Fibroblast of the conjunctiva (primary cell): ENCODE measurements at places on chromosomes 7 and 10.
A peak's percentile ranks its signal among the peaks of the same experiment; 100 is the strongest.

DNA sequence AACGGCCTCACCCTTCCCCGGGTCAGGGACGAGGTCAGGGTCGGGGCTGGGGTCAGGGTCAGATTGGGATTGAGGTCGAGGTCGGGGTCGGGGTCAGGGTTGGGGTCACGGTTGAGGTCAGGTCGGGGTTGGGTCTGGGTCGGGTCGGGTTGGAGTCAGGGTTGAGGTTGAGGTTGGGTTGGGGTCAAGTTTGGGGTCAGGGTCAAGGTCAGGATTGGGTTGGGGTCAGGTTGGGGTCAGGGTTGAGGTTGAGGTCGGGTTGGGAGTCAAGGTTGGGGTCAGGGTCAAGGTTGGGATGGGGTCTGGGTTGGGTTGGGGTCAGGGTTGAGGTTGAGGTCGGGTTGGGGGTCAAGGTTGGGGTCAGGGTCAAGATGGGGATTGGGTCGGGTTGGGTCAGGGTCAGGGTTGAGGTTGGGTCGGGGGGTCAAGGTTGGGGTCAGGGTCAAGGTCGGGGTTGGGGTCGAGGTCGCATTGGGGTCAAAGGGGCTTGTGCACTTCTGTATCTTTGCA, 131.4 kb downstream of the VIPR2 start:
- no peak for DNase-seq

- DNase-seq = no peak
Measured at GRCh38 chr7:156927571-156928405, 21.7 kb upstream of the NOM1 start.

DNA sequence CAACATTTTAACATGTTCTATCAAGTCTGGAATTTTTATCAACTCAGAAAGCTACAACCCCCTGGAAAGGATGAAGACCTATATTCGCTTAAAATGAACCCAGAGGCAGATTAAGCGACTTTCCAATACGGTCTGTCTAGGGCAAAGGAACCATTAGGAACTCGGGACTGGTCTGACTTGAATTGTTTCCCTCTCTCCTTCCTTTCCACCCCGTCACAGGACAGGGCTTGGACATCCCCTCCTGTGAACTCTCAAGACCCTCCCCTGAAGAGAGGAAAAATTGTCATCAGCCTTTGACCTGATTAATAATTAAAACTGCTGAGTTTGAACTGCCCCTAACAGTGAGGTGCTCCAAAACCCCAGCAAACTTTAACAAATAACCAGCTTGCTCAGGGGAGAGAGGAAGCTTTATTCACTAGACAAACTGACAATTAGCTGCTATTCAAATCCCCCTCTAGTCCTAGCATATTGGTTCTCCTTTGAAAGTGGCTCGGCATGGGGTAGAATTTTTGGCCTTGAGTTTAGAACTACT, 22.6 kb upstream of the SLF2 start:
- no peak for DNase-seq

GRCh38 chr7:48161407-48162125, 9.7 kb upstream of the ABCA13 start:
- no peak for DNase-seq

- no peak for DNase-seq
Measured at GRCh38 chr7:97285348-97285747, 167.8 kb downstream of the SDHAF3 start.

- DNase-seq = no peak
Measured at GRCh38 chr10:130138479-130138866, 2.3 kb downstream of the GLRX3 start.

DNA sequence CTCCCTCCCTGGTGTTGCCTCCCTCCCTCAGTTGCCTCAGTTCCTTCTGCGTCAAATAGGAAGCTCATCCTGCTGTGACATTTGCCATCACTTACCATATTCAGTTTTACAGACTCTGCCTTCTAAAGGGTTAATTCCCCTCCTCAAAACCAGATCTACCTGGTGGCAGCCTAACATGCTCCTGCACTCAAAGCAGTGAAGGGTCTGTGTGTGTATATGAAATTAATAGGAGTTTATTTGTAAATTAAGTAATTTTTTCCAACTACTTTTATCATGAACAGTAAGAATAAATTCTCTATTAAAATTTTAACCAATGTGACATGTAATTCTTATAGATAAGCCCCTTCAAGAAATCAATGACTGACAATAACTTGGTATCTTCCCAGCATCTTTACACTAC, 158.6 kb upstream of the INSYN2A start:
- DNase-seq = no peak

DNA sequence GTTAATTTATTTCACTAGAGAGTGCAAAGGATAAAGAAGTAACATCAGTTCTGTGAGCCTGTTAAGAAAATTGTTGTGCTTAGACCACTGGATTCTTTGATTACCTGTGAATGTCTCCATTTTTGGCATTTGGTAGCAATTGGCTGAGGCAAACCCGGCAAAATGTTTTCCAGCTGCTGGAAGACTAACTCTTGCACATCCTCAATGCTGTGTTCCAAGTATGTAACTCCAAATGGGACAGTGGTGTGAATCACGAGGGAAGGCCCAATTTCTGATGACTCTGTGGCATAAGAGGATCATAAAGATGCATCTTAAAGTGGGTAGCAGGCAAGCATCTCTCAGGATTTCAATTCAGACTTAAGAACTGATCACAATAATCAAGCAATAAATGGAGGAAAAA, 268.8 kb downstream of the RNLS start:
- DNase-seq = no peak

GRCh38 chr7:112135815-112136214, 70.4 kb downstream of the DOCK4 start:
- no peak for DNase-seq

DNA sequence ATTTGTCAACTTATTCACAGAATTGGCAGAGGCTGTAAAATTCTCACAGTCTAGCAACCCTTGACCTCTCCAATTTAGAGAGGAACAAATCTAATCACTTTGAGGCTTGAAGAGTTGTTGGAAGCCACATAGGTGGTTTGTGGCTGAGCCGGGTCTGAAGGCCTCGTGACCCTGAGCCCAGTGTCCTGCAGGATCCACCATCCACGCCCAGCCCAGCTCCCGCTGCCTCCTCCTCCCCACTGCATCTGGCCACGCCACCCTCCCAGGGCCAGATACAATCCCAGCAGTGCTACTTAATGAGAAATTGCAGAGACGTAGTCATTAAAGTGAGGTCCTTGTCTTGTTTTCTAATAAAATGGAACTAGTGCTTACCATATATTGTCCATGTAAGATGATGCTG, 81.4 kb upstream of the SHH start:
- no peak for DNase-seq

DNA sequence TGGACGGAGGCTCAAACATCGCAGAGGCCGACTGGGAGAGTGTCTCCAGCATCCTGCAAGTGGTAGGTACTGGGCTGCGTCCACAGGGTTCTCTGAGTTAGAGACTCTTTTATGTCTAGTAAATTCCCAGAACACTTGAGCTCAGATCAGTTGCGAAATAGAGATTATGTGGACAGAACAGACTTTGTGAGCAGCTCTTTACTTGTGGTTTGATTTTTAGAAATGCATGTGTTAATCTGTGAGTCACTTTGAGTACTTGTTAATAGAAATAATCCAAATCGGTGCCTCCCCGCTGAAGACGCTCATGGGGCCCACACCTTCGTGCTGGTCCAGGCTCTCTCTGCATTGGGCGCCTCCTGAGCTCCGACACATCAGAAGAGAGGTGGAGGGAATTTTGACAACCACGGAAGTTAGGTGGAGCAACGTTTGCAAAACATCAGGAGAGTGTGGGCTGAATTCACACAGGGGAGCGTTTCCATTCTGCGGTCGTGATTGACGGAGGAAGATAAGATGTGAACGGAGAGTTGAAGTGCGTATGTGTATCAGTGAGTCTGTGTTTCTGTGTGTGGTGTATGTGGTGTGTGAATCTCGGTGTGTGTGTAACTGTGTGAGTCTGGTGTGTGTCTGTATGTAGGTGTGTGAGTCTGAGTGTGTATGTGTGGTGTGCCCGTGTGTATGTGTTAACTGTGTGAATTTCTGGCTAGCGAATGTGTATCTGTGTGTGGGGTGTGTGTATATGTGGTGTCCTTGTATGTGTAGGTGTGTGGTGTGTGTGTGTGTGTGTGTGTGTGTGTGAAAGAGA, 32.1 kb downstream of the PFKP start:
- DNase-seq = peak; percentile 53

GRCh38 chr10:88960802-88961201, 8.2 kb upstream of the ACTA2 start:
- DNase-seq = no peak

DNA sequence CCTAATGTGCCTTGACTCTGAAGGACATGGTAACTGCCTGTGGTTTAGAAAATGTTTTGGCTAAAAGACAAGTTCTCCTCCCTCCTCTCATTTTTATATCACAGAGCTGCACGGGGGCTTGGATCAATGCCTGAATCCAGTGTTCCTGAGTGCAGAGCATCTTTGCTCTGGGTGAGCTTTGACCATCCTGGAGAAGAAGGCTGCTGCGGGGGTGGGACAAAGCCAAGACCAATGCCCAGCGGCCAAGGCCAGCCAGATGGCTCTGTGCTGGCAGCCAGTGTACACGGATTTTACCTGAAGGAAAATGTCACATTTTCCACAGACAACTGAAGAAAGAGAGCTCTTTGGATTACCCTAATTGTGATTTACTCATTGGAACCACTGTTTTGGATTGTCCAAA, 102.0 kb upstream of the TARP start:
- DNase-seq = no peak

DNA sequence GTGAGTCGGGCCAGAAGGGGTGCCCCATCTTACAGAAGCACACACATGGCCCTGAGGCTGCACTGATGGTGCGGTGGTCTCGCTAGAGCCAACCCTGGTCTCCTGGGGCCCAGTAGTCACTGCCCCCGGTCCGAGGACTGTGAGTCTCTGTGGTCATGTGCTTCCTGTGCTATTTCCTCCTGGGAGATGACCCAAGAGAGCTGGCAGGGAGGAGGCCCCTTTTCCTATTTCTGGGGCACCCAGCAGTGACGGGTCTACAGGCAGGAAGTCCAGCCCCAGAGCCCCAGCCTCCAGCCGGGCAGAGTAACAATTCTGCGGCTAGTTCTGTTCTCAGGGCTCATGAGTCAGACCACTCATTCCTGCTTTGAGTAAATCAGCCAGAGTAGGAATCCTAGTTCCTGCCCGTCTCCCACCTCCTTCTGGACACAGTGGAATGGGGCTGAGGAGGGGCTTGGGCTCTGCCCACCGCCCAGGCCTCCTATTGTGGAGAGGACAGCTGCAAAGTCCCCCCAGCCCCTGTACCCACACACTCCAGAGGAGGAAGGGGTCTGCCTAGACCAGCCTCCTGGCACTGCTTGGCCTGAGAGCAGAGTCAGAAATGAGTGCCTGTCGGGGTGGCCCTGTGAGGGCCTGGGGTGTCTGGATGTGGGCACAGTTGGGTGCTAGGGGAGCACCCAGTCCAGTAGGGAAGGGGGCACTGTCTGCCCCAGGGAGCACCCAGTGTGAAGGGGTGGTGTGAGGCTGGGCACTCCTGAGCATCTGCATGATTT, 80.5 kb upstream of the PPIF start:
- peak; percentile 63 for DNase-seq

- DNase-seq = no peak
Measured at GRCh38 chr10:819326-819725, 112.2 kb downstream of the LARP4B start.

GRCh38 chr10:118970770-118971169, 58.7 kb upstream of the NANOS1 start:
- DNase-seq = no peak

- DNase-seq = no peak
Measured at GRCh38 chr7:140521421-140521820, 42.1 kb upstream of the MKRN1 start.

GRCh38 chr10:52597189-52597863, 175.3 kb downstream of the MBL2 start:
- no peak for DNase-seq

DNA sequence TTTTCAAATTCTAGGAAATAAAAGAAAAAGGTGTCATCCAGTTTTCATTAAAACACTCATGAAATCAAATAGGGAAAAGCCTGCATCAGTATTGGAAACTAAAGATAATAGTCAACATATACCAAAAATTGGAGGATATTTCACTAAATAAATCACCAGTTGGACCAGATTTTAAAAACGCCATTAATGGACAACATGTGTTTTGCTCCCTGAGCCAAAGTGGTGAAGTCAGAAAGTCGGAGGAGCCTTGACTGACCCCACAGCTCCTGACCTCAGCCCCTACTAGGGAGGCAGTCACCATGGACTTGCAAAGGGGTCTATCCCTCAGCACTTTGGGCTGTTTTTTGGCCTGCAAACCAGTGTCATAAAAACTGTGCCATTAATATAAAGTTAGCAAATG, 98.3 kb upstream of the SEC61G start:
- DNase-seq = no peak

- DNase-seq = no peak
Measured at GRCh38 chr10:36171556-36171952, 529.5 kb upstream of the FZD8 start.

DNA sequence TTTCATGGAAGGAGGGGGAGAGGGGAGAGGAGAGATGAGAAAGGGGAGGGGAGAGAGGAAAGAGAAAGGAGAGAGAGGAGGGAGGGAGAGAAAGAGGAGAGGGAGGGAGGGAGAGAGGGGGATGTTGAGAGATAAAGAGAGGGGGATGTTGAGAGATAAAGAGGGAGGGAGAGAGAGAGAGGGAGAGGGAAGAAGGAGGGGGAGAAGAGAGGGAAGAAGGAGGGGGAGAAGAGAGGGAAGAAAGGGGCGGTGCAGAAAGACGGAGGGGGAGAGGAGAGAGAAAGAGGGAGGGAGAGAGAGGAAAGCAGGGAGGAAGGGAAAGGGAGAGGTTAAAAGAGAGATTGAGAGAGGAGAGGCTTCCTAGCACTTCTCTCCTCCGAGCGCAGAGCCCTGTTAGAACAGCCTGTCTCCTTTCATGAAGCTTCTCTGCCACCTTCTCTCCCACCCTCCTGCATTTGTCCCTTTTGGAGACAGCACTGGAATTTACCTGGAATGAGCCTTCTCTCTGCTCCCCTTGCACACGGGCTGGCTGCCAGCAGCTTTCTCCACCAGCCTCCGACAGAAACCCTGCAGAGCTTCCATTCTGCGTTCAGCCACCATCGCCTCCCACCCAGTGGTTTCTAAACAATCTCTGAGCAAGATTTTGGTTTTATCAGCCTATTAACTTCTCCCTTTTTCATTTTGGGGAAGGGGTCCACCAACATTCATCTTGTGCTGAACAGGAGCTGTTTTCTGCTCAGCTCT, 74.0 kb upstream of the CARD11 start:
- no peak for DNase-seq

DNA sequence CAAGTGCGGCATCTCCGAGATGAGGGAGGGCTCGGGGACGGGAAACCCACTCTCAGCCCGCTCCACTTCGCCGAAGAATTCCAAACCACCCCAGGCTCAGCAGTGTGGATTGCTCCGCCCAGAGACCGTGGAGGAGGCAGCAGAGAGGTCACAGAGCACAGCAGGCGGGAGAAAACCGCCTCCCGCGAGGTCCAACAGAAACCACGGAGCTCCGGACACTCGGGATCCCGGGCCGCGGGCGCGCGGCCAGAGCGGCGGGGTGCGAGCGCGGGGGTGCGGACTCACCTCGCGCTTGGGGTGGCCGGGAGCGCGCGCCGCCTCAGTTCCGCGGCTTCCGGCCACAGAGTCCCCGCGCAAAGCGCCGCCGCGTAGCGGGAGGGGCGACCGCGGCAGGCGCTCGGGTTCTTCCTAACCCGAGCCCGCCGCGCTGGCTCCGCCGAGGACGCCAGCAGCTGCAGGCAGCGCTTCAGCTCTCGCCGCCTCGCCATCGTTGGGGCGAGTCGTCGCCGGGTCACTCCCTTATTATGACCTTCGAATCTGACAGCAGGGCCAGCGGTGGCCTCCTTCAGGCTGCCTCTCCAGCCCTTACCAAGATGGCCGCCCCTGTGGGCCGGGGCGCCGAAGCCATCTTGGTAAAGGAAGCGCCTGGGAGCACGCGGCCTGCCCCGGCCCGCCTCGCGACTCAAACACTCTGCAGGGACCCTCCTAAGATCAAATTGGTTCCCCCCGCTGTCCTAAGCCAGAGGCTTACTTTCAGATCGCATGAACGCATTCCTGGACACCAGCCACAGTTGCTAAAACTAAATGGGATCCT, at the start of gene NAPEPLD:
NAPEPLD (minus strand) TSS at position 106 of the 814 bp plus-strand sequence. CDS start 20,323 bp downstream, outside the sequence.
- peak; percentile 75 for DNase-seq
